ENCODE measurements at places on chromosomes 2 and 18.

GRCh38 chr18:37598966-37599896 is 33.6 kb upstream of the CELF4 start:
- DNase-seq: no peak

DNA sequence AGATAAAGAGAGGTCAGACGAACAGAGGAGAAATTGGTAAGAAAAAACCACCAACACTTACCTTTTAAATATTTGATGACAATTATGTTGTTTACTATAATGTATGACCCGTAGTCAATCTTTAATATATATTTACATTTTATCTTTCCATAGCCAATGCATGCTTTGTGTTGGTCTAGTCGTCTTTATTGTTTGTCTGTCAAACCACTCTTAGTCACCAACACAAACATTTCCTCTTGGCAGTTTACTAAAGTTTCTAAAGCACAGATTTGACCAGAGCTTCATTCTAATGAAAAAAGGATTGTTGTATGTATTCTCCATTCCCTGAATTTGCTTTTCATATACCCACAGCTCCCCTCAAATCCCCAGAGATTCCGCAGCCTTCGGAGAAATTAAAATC is 784.7 kb upstream of the PIK3C3 start:
- DNase-seq: no peak

GRCh38 chr18:37420315-37420880 is 145.2 kb downstream of the CELF4 start:
- no peak for DNase-seq

- no peak for DNase-seq
These were observed 2.7 kb upstream of the WIPF1 start for GRCh38 chr2:174600349-174600748.

DNA sequence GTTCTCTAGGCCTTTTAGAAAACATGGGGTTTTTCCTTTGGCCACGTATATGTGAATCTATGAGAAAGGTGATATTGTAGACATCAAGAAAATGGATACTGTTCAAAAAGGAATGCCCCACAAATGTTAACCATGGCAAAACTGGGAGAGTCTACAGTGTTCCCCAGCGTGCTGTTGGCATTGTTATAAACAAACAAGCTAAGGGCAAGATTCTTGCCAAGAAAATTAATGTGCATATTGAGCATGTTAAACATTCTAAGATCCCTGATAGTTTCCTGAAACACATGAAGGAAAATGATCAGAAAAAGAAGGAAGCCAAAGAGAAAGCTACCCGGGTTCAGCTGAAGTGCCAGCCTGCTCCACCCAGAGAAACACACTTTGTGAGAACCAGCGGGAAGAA is 64.9 kb downstream of the CYBRD1 start:
- no peak for DNase-seq

DNA sequence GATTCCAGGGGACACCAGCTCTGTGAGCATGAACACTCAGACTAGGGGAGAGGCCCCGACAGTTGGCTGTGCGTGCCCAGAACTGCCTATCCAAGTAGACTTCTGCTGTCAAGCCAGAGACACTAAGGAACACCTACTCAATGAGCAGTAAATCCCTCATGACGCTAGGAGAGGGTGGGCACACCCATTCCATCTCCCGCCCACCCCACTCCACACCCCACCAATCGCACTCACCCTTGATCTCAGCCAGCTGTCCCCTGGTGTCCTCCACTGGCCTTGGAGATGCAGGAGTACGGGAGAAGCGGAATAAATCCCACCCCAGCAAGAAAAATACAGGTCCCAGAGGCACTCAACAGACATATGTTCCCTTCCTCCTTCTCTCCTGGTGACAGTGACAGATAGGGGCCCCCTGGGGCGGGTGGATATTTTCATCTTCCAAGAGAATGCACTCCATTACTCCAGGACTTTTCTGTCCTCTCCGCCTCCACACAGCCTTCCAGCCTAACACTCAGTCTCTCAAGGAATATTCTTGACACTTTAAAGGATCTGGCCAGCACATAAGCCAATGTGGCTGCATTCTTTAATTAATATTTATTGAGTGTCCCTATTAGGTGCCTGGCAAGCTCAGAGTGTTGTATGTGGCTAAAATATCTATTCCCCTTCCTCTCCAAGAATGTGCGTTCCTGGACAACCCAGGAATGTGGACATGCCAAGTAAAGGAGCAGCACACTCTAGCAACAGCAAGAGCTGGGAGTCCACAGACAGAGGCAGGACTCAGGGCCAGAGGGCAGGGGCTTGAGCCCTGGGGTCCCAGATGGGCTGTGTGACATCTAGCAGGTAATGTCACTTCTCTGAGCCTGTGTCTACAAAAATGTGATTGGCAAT is 13.1 kb upstream of the SMAD7 start:
- no peak for DNase-seq

- no peak for DNase-seq
These were observed 21.3 kb downstream of the SDC1 start for GRCh38 chr2:20203521-20204225.

DNA sequence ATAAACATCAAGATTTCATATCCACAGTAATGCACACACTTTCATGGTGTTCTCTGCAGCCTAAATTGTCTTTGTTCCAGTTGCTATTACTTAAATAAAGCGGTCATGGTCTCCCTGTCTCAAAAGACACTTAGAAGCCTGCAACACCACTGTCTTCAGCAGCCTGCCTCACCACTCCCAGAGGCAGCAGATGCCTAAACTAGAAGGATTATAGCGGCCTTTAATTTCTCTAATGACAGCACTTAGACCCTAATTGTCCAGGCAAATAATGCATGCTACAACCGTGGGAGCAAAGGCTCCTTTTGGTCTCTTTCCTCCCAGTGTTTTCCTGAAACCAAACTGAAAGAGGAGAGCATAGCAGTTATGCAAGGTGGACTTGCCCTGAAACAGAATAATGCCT is 248.8 kb upstream of the SLC39A10 start:
- DNase-seq: no peak

DNA sequence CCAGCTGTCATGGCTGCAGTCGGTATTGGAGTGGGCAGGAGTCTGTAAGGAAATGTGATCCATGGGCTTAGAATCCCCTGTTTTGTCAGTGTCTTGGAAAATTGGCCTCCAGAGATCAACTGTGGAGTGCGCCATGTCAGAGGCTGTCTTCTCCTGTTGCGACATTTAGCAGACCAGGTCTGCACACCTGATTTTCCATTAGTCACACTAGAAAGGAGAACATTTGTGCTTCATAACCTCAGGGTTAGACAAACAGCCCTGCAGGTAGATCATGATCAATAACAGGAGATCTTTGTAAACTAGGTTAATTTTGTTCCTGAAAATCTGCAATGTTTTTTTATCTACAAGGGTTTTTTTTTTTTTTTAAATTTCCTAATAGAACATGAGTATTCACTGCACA is 28.0 kb downstream of the LDLRAD4 start:
- DNase-seq: no peak

DNA sequence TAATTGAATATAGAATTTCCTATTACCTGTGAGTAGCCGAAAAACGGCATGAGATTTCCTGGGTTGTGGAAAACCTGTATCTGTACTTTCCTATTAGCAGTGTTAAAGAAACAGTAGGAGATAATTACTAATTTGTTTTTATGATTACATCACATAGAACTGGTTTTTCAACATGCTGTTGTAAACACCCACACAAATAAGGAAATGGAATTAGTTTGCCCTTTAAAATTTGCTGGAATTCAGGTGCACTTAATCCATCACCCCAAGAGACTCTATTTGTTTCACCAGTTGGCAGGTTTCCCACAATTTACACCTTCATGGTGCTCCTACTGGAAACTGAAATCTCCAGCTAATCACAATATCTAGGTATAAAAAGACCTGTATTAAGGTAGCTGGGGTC is 274.1 kb upstream of the SLC8A1 start:
- DNase-seq: no peak

GRCh38 chr18:79956276-79956675 is 4.8 kb upstream of the SLC66A2 start:
- DNase-seq: no peak

DNA sequence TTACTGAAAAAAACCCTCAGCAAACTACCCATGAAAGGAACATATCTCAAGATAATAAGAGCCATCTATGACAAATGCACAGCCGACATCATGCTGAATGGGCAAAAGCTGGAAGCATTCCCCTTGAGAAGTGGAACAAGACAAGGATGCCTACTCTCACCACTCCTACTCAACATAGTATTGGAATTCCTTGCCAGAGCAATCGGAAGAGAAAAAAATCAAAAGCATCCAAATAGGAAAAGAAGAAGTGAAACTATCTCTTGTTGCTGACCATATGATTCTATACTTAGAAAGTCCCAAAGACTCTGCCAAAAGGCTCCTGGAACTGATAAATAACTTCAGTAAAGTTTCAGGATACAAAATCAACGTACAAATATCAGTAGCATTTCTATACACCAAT is 40.6 kb upstream of the MSTN start:
- DNase-seq: no peak

GRCh38 chr2:166632616-166633015 is 138.6 kb upstream of the SCN7A start:
- DNase-seq: no peak

GRCh38 chr2:120736624-120737339 is 1.1 kb downstream of the GLI2 start:
- peak; percentile 16 for DNase-seq

GRCh38 chr2:238638982-238639628 is 208.8 kb upstream of the TWIST2 start:
- DNase-seq: no peak

DNA sequence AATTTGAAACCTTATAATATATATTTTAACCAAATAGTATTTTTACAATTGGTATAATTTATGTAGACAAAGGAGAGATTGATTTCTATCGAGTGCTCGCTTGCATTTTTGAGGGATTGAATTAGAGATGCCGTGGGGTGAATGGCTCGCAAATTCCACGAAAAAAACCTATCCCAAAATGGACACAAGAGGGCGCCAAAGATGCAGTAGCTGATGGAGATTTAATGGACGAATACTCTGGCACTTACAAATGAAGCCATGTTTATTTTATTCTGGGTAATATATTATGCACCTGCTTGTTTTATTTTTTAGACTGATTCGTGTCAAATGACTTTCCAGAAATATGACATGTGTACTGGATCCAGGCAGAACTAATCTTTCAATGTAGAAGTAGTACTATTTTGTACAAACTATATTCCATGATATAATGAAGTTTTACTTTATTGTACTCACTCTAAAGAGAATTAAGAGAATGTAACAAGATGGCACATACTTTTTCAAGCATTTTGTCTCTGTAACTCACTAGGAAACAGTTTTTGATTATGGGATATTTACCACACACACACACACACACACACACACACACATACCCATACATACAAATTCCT is 505.4 kb downstream of the PLCL1 start:
- DNase-seq: peak; percentile 65

DNA sequence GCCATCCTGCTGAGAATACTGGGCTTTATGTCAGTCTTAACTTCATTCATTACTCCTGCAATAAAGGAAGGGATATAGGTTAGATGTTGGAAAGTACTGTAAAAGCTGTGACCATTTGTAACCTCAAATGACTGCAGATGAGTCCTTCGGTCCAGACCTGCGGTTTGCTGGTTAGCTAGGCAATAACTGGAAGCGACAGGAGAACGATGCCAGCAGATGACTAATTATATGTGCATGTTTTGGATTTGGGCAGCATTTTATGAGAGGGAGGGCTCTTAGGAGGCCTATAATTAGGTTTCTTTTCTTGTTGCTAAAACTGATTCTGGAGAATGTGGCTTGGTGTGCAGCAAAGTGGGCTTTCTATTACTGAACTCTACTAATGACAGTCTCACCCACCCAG is 205.6 kb downstream of the TMEM182 start:
- DNase-seq: no peak

DNA sequence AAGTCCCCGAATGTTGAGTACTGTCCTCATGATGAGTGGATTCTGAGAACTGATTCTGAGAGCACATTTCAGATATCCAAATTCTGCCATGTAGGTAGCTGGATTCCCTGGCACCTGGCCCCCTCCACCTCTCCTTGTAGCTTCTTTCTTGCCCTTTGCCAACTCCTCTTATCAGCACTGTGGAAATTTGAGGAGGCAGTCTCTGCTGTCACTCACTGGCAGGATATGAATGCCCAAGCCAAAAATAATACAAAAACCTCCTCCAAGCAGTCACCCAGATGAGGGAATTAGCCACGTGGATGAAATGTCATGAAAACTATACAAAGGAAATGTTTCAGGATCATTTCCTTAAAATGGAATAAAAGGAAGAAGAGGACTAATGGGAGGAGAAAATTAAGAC is 276.8 kb downstream of the SETBP1 start:
- DNase-seq: no peak

DNA sequence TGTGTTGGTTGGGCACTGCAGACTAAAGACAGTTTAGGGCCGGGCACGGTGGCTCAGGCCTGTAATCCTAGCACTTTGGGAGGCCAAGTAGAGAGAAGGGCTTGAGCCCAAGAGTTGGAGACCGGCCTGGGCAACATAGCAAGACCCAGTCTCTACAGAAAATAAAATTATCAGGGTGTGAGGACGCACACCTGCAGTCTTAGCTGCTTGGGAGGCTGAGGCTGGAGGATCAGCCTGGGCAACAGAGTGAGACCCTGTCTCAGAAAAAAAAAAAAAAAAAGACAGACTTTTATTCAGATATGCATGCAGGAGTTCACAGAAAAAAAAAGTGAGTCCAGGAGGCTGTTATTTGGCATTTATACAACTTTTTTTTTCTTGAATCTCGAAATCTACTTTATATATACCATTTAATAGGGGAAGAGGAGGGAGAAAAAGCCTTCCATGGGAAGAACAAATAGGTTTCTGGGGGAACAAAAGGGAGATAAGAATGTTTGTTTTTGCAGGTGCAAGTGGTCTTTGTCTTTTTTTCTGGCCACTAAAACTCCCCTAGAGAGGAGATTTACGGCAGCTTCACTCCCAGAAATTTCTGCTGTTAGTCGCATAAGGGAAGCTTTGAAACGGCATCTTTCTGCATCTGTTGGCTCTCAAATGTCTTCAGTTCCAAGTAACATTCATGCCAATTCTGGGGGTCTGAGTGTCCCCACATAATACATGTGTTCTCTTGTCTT is 4.1 kb upstream of the MSH6 start:
- no peak for DNase-seq

DNA sequence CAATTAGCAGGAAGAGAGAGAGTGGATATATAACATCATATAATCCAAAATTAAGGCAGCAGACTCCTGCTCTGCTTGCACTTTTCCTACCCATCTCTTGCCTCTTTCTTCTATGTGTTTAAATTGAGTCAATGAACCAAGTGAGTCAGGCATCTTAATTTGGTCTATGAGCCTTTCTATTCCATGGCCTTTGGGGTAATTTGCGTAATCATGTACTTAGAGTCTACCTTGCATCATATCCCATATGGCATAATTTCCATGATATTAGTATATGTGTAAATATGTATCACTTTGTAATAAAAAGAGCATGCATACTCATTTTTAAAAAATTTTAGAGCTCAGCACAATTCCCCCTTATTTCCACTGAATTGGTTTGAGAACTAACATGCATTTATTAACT is 555.2 kb downstream of the STK39 start:
- no peak for DNase-seq

- DNase-seq: no peak
These were observed 262.2 kb upstream of the ZNF521 start for GRCh38 chr18:25614168-25614567.

DNA sequence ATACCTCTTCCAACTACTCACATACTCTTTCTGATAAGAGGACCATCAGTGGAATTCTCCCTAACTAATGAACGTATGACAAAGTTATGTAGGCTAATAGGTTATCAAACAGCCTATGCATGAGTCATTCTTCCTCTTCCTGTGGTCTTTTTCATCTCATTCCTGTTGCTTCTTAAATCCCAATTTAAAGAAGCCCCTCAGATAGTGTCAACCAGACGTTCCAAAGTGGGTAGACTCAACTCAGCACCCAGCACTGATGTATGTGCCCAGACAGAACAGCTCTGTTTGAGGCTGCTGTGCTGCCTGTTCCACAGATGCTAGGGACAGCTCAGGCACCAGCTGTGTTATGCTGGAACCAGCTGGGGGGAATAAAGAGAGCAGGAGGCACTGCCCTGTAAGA is 52.6 kb downstream of the CXCR4 start:
- DNase-seq: no peak

Measured in stimulated activated CD4-positive, alpha-beta T cell treated with anti-CD3 and anti-CD28 coated beads, Interleukin-15, amount 100 ng/mL, for 24 hours (primary cell).